ENCODE measurements at places on chromosomes 1 and 21.

- DNase-seq: no peak
These were observed 2.7 kb downstream of the CDC14A start for GRCh38 chr1:100354971-100355394.

- no peak for DNase-seq
These were observed 401 bp upstream of the ARHGEF10L start for GRCh38 chr1:17539118-17539476.

DNA sequence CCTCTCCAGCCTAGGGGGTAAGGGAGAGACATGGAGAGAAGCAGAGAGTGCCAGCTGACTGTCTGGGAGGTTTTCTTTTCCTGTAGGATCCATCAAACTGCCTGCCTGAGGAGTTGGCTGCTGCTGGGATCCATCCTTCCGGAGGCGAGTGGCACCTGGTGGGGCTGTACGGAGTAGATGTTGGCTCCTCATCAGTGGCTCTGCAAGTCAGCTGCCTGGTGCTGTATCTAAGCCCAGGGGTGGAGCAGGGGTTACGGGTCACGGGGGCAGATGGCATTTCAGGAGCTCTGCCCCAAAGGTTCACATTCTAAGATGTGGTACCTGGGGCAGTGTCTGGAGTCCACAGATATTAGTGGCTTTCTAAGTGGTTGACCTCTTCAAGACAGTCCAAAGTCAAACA lies 128.0 kb downstream of the ACTL8 start:
- DNase-seq: no peak

- DNase-seq: no peak
These were observed 59.8 kb upstream of the HAO2 start for GRCh38 chr1:119308806-119309205.

DNA sequence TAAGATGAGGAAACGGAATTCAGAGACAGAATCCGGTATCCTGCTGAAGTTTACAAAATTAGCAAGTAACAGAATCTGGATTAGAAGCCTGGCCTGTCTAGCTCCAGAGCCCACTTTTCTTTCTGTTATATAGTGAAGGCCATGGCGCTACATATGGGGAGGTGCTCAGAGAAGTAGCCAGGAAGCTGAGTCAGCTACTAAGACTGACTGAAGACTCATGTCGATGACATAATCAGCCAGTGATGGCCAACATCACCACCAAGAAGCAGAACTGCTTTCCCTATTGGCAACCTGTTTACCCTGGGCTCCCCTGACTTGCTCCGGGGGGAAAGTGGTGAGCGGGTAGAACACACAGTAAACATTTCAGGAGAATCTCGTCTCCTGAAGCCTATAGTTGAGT lies 18.8 kb downstream of the LRRC52 start:
- no peak for DNase-seq
